Germinal center (tissue), 1 donor: ENCODE measurements at places on chromosomes 1 and 21.

GRCh38 chr1:236024641-236025040 is 40.2 kb downstream of the NID1 start:
- DNase-seq = no peak

DNA sequence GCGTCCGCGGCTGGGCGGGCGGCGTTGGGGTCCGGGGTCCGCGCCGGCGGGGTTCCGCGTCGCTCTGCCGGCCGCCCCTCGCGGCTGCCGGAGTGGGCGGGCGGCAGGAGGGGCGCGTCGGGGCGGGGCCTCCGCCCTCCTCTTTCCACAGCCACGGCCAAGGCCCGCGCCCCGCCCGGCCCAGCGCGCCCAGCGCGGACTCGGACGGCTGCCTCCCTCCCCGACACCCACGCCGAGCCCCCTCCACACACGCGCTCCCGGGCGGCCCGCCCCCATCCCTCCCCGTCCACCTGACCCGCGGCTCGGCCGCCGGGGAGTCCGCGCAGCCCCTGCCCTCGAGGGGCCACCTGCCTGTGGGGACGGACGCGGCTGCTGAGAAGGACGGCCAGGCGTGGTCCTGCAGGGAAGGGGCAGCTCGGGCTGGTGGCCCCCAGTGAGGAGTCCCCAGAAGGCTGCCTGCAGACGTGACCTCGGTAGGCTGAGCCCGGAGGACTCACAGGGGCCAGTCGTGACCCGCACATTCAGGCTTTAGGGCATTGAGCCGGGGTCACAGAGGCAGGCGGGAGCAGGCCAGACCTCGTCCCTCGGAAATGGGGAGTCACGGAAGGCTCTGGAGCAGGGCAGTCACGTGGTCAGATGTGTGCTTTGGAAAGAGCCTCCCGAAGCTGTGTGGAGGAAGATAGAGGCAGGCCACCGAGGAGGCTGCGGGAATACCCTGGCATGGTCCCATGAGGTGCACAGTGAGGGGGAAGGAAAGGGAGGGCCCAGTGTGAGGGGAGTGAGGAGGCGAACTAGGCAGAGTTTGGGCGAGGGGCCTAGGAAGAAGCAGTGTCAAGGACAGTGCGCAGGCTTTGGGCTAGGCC is at the start of gene COL8A2:
Gene COL8A2, minus strand, starts transcription at position 94 of the 863 bp plus-strand sequence. CDS start 24,980 bp downstream, outside the sequence.
- peak; percentile 43 for DNase-seq

- no peak for DNase-seq
Measured at GRCh38 chr1:203048086-203048485, 21.8 kb downstream of the PPFIA4 start.

GRCh38 chr1:93296555-93297154 is 49.1 kb upstream of the DR1 start:
- no peak for DNase-seq

- no peak for DNase-seq
Measured at GRCh38 chr1:241828463-241829021, 19.5 kb upstream of the EXO1 start.

DNA sequence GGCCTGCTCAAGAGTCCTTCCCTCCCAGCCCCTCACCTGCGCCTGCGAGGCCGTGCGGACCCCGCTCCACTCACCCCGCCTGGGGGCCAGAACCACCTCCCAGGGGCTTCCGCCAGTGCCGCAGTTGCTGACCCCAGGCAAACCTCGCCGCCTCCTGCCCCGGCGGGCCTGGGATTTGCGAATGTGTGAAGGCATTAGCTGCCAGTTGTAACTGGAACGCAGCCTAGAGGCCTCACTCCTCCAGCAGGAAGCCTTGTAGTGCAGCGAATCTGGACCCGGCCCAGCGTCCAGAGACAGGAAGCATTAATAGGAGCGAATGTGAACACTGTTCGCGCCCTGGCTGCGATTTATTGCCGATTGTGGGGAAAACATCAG is 140.9 kb upstream of the ARHGEF16 start:
- DNase-seq = no peak

GRCh38 chr1:160882582-160882981 is 2.4 kb downstream of the ITLN1 start:
- DNase-seq = no peak

DNA sequence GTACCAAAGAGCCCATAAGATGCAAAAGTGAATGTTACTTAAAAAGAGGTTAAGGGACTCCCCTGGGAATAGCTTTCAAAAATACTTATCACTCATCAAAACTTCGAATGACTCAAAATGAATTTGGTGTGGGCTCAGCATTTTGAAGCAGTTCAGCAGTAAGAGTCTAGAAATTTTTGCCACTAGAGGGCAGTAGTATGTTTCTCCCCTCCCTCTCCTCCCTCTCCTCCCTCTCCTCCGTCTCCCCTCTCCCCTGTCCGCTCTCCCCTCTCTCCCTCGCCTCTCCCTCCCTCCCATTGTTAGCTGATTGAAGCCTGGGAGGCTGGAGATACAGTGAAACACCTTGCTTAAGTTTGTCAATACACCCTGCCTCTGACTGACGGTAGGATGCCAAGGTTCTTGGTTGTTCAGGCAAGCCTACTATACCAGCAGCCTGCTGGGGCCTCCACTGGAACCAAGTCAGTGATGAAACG is 70.8 kb upstream of the TENT5C start:
- peak; percentile 41 for DNase-seq

DNA sequence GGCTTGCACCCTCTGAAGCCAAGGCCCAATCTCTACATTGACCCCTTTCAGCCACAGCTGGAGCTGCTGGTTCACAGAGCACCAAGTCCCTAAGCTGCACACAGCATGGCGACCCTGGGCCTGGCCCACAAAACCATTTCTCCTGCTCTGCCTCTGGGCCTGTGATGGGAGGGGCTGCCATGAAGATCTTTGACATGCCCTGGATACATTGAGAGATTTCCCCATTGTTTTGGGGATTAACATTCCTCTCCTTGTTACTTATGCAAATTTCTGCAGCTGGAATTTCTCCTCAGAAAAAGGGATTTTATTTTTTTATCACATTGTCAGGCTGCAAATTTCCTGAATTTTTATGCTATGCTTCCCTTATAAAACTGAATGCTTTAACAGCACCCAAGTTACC is 235.8 kb downstream of the COL11A1 start:
- DNase-seq = no peak

DNA sequence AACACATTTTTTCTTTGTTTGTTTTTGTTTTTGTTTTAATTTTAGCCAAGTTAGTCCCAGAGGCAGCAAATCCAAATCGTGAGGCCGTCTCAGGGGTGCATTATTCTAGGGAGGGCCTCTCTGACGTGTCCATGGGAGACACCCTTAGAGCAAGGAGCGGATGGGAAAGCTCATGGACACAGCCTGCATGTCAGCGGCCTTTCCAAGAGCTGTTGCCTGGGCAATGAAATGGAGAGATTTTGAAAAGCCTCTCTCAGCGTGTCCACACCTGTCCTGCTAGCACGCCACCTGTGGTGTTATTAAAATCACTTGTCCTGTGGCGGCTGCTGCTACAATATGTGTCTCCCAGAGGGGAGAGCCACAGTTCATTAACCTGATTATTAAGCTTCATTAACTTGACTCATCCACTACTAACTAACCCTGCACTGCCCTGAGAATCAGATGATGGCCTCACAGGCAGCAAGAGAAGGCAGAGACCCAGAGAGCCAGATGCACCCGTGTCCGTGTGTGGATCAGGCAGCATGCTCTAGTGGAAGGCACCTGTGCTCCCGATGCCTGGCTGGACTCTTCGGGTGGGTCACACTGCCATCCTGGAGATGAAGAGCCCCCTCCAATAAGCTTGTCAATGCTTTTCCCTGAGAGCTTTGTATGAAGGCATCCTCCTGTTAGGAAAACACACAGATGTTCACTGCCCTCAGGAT is 133.3 kb downstream of the PGBD5 start:
- DNase-seq = no peak

GRCh38 chr21:16418226-16418625 is 688.4 kb downstream of the USP25 start:
- DNase-seq = no peak

GRCh38 chr21:33878824-33879223 is 36.8 kb downstream of the ATP5PO start:
- no peak for DNase-seq

DNA sequence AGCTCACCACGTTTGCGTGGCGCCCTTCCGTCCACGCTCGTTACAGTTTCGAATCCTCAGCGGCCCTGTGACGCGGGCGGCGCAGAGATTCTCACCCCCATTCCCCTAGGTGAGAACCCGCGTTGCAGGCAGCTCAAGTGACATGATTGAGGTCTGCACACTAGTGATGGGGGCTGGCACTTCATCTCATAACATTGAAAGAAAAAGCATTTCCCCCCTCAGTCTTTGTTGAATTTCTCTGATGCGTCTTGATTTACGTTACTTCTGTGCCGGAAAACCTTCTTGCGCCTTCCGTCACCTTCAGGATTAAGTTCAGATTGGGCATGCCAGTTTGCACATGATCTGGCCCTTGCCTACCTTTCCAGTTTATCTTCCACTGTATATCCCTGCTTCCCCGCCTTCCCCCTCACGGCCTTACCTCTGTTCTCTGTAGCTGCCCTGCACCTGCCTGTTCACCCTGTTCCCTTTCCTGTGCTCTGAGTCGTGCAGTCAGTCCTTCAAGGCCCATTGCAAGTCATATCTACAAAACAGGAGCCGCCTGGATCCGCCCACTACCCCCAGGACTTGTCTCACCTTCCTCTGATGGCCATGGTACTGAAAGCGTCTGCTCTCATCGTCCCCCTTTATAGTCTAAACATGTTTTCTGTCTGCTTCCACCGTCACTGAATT is 1.1 kb downstream of the CTPS1 start:
- peak; percentile 59 for DNase-seq

DNA sequence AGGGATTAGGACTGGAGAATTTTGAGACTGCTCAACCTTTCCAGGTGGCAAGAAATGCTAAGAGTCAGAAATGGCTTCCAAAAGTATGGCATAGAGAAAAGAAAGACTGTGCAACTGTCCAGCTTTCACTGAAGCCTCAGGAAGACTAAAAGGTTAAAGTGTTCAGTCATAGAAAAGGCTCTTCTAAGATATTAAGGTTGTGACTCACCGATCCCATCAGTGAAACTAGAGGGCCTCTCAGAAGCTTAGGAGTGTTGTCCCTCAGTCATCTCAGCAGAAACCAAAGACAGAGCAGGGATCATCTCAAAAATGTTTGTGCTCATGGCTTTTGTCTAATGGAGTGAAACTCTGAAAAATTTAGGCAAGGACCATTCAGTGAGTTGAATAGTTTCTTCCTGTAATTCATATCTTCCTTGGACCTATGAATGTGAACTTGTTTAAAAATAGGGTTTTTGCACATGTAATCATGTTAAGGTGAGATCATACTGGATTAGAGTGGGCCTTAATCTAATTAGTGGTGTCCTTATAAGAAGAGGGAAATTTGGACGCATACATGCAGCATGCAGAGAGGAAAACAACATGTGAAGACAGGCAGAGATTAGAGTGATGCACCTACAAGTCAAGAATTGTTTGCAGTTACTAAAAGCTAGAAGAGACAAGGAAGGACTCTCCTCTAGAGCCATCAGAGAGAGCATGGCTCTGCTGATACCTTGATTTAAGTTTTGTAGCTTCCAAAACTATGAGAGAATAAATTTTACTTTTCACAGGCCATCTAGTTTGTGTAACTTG is 71.3 kb downstream of the RPE65 start:
- DNase-seq = no peak

- DNase-seq = no peak
Measured at GRCh38 chr1:21758614-21759013, 24.3 kb downstream of the USP48 start.

DNA sequence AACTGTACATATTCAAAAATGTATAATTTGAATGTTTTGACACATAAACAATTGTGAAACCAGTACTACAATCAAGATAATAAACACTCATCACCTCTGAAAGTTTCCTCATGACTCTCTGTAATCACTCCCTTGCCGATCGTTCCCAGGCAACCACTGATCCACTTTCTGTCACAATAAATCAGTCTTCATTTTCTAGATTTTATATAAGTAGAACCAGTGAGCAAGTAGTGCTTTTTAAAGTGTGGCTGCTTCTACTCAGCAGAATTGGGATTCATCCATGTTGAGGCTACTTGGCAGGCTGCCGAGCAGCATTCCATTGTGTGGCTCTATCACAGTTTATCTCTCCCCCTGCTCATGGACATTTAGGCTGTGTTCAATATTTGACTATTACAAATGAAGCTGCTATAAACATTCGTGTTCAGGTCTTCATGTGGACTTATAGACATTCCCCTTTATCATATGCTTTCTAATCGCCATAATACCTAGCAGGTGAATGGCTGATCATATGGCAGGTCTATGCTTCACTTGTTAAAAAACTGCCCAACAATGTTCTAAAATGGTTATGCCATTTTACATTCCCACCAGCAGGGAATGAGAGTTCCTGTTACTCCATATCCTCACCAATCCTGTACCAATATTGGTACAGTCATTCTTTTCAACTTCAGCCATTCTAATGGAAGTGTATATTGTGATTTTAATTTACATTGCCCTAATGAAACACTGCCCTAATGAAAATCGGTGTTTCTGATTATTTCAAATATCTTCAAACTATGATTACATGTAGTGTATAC is 20.5 kb downstream of the TEX38 start:
- DNase-seq = no peak

GRCh38 chr1:67850151-67850551 is 16.9 kb upstream of the GNG12 start:
- DNase-seq = peak; percentile 6

DNA sequence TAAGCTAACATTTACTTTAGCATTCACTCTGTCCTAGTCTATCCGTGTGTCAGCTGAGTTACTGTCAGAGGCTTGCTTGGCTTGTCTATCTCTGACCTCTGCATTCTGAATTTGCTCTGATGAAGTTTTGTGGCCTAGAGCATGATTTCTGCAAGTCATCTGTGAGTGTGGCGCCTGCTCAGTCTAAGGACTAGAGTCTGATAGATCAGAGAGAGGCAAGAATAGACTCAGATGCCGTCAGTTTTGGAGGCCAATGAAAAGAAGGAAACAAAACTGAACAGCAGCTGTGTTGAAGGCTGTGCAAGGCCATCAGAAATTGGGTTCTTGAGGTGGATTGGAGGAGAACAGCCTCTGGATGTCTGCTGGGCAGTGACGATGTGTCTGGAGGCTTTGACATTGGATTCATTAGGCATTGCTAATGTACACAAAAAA is 573.1 kb downstream of the USP25 start:
- DNase-seq = no peak

DNA sequence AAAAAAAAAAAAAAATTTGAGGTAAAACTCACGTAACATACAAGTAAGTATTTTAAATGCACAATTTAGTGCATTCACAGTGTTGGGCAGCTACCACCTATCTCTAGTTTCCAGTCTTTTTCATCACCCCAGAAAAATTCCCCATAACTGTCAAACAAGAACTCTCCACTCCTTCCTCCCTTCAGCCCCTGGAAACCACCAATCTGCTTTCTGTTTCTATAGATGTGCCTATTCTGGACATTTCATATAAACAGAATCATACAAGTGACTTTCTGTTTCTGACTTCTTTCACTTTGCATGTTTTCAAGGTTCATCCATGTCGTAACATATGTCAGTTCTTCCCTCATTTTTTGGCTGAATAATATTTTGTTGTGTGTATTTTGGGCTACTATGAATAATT is 24.9 kb upstream of the ETS2 start:
- no peak for DNase-seq
